AG09309 (cell line): ENCODE measurements at places on chromosomes 16 and 17.

DNA sequence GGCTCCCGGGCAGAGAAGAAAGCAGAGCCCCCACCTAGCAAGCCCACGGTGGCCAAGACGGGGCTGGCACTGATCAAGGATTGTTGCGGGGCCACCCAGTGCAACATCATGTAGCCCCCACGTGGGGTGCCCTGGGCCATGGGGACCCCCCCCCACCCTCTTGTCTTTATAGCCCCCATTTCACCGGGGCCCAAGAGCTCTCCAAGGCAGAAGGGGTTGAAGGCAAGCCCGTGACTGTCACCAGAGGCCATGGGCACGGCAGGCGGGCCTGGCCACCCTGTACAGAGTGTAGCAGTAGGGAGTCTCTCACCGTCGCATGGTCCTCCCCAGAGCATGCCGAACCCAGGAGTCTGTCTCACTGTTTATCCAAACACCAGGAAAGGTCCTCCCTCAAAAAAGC is 56.2 kb downstream of the MARF1 start:
- no peak for DNase-seq

DNA sequence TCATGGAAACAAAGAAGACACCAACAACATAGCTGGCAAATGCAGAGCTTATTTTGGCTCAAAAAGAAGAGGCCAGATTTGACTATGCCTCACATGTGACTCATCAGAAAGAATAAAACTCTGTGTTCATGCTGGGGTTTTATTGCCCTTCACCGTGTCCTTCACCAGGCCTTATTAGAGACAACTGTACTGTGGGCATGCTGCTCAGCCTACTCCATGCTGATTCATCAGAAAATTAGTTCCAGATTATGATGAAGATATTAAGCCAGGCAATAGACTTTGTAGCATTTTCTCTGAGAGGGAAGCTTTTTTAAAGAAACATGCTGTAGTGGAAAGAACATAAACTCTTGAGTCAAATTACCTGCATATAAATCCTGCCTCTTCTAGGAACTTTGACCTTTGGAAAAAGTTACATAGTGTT is 89.8 kb downstream of the CYB561 start:
- peak; percentile 97 for DNase-seq

GRCh38 chr17:45441526-45442310 is 9.0 kb upstream of the ARHGAP27 start:
- no peak for DNase-seq

- no peak for DNase-seq
Observed at GRCh38 chr17:19021622-19022083, 17.1 kb upstream of the FAM83G start.

- no peak for DNase-seq
Observed at GRCh38 chr17:6919158-6919557, 76.7 kb upstream of the ALOX12 start.

DNA sequence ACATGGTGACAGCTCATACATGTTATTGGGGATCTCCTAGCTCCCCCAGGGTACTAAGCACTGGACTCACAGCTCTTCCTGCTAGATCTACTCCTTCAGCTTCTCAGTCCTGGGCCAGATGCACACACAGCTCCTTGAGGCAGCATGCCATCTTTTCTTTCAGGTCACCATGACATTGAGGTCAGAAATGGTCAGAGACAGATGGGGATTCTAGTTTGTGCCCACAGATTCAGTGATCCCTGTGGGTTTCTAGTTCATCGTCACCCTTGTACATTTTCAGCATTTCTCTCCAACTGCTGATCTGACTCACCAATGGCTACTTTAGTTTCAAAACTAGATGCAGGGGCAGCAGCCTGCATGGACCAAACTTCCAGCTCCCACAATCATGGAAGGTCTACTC is 560.7 kb upstream of the PSMD7 start:
- no peak for DNase-seq

GRCh38 chr17:50325906-50326305 is 20.0 kb upstream of the XYLT2 start:
- no peak for DNase-seq

DNA sequence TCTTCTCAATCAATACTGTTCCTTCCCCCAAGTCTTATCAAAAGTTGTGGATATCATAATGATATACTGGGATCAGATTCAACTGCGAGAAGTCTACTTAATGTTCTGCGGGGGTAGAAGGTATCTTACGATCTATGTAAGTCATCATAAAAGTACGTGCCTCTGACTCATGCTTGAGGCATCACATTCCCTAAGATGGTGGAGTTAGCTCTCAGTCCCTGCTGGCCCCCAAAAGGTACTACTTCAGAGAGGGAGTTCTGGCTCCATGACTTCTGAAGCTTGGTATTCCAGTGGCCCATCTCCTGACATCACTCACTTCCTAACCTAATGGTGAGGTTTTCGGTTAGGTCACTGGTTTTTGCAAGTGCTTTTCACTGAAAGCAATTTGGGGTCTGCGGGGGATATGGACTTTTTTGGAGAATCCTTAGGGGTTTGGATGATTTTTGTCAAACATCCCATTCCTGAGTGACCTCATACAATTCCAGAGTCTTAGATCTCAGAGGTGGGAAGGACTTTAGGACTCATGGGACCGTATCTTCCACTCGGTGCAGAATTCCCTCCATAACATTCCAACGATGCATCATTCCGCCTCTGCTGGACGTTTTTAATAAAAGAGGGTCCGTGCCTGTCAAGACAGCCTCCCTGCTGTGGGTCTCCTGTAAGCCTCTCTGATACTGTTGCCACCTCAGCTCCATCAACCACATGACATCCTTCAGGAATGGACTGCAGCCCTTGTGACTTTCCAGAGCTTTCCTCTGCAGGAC is 74.3 kb downstream of the DYNLRB2 start:
- DNase-seq, result peak; percentile 1

- no peak for DNase-seq
Observed at GRCh38 chr16:58243528-58244004, 45.7 kb upstream of the CSNK2A2 start.

- peak; percentile 17 for DNase-seq
Observed at GRCh38 chr16:31301708-31302400, 42.1 kb downstream of the ITGAM start.

DNA sequence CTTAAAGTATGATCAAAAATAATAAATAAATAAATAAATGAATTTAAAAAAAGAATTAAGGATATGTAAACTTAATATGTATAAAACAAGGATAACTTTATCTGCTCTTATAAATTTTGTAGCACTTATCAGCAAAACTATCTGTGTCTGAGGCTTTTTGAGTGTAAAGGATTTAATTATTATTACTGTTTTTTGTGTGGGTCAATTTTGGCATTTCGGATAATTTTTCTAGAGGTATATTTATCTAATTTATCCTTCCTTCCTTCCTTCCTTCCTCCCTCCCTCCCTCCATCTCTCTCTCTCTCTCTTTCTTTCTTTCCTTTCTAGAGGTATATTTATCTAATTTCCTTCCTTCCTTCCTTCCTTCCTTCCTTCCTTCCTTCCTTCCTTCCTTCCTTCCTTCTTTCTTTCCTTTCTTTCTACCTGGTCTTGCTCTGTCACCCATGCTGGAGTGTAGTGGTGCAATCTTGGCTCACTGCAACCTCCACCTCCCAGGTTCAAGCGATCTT is 120.8 kb downstream of the ABCA8 start:
- DNase-seq, result no peak

- DNase-seq, result no peak
Observed at GRCh38 chr16:85458968-85459367, 154.2 kb upstream of the GSE1 start.

GRCh38 chr16:72876981-72877373 is 171.0 kb downstream of the ZFHX3 start:
- DNase-seq, result no peak

DNA sequence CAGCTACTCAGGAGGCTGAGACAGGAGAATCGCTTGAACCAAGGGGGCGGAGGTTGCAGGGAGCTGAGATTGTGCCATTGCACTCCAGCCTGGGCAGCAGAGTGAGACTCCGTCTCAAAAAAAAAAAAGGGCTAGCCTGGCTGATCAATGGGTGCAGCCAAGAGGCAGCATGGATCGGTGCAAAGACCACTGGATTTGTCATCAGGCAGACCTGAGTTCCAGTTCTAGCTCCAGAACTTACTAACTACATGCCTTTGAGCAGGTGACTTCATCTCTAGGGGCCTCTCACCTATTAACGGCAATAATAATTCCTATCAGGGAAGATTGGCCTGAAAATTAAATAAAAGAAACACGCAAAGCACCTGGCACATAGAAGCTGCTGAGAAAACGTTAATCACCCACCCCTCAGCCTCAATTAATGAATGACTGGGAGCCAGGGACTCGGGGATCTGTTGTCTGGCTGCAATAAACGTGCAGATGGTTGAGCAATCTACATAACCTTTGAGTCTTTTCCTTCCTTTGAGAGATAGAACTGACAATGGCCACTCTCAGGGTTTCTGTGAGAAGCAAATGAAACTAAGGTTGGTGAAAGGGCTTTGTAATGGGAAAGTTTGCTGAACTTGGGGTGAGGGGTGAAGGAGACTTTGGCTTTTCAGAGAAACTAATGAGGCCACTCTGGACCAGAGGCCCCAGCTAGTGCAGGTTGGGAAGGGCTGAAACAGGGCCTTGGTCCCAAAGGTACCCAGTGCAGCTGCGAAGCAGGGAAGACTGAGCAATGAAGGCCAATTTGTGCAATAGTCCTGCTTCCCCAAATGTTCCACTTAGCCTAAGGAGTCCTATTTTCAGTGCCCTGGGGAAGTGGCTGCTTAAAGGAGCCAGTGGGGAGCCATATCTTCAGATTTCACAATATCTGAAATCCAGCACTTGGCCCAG is 7.6 kb downstream of the SEZ6L2 start:
- no peak for DNase-seq

DNA sequence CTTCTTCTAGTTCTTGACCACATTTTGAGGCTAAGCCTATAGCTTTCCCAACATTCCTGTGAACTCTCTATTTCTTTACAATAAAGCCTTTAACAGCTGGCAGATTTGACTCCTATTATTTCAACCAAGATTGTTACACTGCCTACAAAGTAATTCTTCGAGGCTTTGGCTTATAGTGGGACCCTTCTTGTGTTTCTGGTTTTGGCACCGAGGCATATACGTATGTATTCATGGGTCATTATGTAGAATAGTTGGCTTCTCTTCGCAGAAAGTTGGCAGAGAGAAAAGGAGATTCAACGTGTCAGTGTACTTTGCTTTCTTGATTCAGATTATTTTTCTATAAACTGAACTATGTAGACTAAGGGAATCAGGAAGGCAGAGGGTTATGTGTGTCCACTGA is 102.2 kb downstream of the ABCA8 start:
- DNase-seq, result no peak

DNA sequence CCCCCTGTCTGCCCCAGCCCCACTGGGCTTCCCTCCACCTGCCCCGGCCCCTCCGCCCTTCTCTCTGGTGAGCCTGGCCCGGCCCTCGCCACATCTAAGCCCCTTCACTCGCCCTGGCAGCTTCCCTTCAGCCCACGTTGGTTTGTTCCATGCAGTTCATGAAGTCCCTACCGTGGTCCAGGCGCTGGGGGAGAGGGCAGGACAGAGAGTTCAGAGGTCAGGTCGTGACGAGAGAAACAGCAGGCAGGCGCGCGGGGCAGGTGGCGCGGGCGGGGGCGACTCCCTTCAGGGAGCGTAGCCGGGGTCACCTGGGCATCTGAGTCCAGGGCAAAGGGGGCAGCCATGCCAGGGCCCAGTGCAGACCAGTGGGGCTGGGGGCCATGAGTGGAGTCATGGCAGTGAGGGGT is 8.9 kb upstream of the TEDC2 start:
- DNase-seq, result no peak

DNA sequence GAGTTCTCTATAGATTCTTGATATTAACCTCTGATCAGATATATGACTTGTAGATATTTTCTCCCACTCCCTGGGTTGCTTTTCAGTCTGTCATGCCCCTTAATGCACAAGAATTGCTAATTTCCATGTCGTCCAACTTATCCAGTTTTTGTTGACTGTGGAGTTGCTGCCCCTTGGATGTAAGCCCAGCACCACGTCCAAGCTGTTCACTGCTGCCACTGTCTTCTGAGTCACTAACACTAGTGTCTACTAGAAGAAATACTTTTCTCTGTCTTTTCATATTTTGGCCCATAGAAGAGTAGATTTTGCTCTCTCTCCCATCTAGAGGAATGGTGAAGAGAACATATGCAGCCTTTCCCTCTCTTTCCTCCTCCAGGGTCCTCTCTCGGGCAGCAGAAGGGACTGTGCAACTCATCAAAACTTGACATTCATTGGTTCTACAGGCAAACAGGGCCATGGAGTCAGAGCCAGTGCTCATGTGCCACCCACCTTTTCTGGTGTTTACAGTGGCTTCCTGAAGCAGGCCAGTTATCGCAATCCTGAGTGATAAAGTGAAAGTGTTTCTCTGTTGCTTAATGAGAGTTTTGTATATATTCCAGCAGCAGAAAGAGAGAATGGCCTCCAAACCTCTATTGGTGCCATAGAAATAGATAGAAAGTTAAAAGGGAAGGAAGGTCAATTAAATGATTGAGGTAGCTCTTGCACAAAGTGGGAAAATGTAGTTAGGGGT is 22.6 kb upstream of the PMP22 start:
- no peak for DNase-seq

- no peak for DNase-seq
Observed at GRCh38 chr17:20273741-20274500, 193.4 kb downstream of the LGALS9B start.

- DNase-seq, result peak; percentile 59
Observed at GRCh38 chr17:49987681-49988441, 7.2 kb downstream of the DLX3 start.

DNA sequence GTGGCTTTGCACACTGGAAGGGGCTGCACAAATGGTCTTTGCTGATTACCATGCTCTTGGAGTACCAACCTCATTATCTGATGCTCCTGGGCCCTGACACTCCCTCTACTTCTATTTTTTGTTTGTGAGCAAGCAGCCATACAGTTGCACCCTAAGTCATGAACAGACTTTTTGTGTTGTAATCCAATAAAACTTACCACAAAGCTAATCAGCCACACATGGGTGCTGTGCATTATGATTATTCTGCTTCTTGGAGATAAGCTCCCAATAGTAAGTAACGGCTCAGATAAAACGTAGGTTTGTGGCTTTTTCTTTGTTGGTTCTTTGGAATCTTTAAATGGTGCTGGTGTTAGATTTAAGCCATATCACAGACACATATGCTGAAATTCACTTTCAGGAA is 76.2 kb downstream of the CCT6B start:
- no peak for DNase-seq

DNA sequence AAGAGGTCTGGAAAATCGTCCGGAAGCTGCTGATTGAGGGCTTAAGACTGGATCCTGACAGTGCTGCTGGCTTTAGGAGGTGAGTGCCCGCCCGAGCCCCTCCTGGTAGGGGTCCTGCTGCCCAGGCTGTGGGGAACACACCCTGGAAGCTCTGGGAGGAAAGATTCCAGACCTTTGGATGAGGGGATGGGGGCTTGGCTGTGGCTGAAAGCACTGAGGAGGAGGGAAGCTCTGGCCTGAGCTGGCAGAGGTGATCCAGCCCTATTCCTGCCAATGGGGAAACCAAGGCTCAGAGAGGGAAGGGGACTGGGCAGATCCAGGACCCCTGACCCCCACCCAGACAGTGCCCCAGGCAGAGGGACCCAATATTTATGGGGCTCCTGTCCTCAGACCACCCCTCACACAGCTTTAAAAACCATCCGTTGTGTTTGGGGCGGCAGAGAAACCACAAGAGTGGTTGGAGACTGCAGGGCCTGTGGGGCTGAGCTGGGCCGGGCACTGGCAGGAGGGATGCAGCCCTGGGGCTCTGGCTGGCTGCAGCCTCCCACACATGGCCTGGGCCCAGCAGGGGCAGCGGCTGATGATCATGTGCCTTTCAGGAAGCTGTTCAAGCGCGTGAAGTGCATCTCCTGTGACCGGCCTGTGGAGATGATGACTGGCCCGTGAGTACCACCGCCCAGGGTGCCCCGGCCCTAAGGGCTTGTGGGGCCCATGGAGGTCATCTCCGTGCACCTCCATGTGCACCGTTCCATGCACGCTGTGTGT is 22.8 kb downstream of the UBALD1 start:
- no peak for DNase-seq

- no peak for DNase-seq
Observed at GRCh38 chr17:48368352-48368908, 61.6 kb downstream of the SKAP1 start.
